Iris pigment epithelial cell (primary cell): ENCODE measurements at places on chromosomes 3 and 15.
A peak's percentile ranks its signal among the peaks of the same experiment; 100 is the strongest.

DNA sequence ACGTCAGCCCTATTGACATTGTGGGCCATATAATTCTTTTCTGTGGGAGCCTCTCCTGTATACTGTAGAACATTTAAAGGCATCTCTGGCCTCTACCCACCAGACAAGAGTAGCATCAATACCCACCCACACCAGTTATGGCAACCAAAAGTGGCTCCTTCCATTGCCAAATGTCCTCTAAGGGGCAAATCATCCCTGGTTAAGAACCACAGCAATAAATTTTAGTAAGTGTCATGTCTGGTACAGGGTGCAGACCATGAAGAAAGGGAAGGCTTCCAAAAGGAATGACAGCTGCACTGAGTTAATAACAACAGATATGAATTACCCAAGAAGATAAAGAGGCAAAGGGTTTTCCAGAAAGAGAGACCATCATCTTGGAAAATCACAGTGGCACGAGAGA, 6.9 kb upstream of the CLDN18 start:
- no peak for DNase-seq

DNA sequence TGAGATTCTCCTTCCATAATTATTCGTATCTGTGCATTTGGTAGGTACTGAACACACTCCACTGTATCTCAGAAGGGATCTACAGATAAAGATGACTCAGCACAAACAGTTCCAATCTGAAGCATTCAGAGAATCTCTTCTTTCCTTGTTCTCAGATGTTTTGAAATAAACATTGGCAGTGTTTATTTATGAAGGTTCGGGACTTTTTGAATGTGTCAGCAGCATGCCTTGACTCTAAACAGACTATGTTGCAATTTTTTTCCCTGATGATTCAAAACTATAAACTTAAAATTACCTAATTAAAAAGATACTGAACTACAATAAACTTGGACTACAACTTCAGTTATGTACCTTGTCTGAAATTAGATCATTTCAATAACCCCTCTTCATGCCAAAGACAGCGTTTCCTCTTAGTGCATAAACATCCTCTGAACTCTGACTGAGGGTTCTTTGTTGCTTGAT, 612.9 kb upstream of the TBL1XR1 start:
- peak; percentile 98 for DNase-seq

- no peak for DNase-seq
Measured at GRCh38 chr3:40837300-40837699, 312.5 kb downstream of the ZNF621 start.

DNA sequence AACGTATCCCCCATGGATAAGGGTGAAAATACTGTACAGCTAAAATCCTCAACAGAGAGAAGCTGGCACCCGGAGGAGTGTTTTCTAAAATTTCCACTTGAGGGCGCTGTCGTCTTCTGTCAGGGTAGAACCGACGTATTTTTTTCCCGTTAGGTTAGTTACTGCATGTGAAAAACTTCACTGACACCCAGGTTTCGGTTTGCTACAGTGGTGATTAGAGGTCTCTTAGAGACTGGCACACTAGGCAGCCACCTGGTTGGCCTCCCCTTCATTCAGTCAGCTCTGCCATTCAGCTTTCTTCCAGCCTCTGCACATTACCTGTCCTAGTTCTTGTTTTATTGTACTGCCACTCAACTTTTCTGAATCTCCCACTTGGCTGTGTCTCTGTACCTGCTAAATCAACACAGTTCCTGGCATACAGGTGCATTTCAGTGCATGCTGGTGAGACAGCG, 18.4 kb downstream of the CCK start:
- DNase-seq = peak; percentile 56

DNA sequence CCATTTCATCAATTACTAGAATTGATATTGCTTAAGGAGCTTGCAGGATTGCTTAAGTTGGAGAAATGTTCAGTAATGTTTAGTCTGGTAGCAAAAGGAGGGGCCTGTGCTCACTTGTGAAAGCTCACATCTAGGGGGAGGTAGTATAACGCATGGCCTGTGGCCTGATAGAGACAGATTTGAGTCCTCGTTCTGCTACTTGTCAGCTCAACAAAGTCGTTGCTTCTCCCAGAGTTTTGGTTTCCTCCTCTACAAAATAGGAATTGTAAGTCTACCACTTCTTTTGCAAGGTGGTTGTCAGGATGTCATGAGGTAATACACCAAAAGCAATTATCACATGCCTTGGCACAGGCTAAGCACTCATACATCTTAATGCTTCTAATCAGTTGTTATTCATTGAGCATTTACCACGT, 1.3 kb downstream of the ST3GAL6 start:
- peak; percentile 79 for DNase-seq
